Pulmonary artery endothelial cell (primary cell): ENCODE measurements at places on chromosomes 7 and 10.

DNA sequence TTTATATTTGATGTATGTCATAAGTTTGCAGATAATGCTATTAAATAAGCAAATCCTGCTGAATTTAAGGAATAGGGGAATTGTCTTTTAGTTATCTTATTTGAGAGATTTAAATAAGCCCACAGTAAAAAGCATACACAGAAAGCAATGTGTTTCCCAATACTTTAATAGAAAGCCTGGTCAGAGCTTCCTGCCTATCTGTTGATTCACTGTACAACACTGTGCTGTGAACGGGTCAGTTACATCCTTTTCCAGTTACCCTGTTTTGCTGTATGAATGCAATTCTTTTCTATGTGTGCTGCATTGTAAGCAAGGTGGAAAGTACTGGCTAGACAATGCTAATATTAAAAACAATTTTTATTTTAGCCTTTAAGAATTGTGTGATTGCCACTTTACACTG lies 81.2 kb downstream of the ANKRD7 start:
- no peak for DNase-seq

DNA sequence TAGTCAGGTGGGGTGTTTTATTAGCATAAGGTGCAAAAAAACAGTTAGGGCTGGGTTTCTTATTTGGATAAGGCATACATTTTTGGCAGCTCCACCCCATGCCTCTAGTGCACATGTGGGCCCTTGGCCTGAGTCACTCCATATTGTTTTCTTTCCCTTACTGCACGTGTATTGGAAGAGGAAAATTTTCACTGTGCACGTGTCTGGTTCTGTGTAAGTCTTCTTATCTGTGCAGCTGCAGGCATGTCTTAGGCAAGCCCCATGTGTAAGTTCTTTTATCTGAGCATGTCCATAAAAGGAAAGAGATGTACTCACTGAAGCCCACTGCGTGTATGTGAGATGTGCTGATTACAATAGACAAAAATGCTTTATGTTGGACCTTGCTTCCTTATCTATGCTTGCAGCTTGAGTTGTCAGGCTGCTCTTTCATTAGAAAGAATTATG lies 540.3 kb upstream of the IGFBP3 start:
- DNase-seq = no peak

DNA sequence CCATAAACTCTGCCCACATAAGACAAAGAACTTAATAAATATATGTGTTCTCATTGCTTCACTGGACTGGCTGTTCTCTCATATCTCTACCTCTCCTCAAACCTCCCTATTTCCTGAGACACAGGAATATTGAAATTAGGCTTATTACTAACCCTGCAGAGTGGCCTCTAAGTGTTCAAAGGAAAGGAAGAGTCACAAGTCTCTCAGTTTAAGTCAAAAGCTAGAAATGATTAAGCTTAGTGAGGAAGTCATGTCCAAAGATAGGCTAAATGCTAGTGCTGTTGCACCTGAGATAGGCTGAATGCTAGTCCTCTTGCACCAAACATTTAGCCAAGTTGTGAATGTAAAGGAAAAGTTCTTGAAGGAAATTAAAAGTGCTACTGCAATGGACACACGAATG lies 41.1 kb downstream of the GNAI1 start:
- DNase-seq = no peak

- no peak for DNase-seq
Measured at GRCh38 chr10:87866412-87866974, 3.1 kb downstream of the PTEN start.

- DNase-seq = no peak
Measured at GRCh38 chr10:54772468-54773122, 28.4 kb downstream of the PCDH15 start.

DNA sequence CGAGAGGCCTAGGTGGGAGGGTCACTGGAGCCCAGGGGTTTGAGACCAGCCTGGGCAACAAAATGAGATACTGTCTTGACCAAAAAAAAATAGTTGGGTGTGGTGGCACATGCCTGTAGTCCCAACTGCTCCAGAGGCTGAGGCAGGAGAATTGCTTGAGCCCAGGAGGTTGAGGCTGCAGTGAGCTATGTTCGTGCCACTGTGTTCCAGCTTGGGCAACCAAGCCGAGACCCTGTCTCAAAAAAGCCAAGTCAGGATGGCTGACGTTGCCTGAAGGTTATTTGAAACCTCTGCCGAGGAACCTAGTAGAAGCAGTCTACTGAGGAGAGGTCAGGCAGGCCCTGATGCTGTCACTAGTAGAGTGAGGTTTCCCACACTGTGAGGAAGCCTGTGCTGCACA lies 22.8 kb downstream of the DNAJB6 start:
- DNase-seq = no peak

DNA sequence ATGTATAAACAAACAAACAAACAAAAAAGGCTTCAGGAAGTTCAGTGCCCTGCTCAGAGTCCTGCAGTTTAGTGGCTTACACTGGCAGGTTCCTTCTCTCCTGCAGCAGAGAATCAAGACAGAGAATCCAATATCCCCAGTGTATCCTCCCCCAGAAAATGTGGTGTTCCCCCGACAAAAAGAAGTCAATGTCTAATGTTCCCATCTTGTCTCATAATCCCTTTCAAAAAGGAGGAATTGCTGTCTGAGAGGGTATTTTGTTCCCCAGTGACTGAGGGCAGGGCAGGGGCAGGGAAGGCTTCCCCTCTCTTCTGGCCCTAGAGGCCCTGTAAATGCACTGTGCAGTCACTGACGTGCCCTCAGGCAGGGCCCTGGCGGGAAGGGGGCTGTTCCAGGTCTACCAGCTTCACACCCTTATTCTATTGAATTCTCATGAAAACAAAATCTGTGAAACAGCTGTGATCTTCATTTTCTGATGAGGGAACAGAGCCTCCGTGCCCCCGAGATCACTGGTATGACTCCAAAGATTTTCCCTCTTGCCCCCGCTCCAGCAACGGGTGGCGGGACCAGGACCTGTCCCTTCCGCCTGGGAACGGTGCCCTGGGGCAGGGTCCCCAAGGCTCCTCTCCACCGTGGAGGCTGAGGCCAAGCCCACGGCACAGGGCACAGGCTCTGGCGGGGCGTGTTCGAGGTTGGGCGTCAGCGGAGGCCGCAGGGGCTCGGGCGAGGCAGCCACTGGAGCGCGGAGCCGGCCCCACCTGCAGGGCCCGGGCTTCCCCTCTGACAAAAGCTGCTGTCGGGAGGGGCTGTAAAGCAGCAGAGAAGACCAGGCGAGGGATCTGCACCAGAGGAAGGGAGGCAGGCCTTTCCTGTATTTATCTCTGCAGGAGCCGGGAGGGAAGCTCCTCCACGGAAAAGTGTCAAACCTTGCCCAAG lies 13.4 kb upstream of the WDFY4 start:
- no peak for DNase-seq

GRCh38 chr7:1700086-1700485 lies 30.0 kb downstream of the ELFN1 start:
- DNase-seq = no peak

DNA sequence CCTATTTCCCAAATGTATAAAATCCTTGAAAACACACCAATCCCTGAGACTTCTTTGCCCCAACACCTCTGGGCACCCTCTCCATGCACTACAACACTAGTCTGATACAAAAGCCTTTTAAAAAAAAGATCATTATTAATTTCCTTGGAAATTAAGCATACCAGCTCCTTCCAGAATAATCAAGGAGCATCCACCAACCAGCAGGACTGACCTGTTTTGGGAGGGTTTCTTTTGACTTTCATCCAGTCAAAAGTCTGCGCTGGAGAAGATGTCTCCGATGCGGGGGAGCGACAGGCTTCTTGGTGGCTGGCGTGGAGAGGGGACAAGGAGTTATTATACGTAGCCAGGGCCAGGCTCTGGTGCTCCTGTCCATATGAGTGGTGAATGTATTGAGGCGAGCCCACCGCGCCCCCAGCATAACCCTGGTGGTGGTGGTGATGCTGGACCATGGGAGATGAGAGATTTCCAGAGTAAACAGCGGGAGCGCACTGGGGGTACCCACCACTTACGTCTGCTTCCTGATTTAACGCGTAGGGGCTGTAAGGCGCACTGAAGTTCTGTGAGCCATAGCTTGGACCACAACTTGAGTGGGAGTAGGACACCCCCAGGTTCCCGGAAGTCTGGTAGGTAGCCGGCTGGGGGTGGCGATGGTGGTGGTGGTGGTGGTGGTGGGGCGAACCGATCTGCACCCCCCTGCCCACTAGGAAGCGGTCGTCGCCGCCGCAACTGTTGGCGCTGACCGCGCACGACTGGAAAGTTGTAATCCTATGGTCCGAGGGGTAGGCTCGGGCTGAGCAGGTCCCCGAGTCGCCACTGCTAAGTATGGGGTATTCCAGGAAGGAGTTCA lies 527 bp downstream of the HOXA1 start:
- DNase-seq = no peak

GRCh38 chr7:98571006-98571405 lies 46.1 kb upstream of the NPTX2 start:
- DNase-seq = no peak

DNA sequence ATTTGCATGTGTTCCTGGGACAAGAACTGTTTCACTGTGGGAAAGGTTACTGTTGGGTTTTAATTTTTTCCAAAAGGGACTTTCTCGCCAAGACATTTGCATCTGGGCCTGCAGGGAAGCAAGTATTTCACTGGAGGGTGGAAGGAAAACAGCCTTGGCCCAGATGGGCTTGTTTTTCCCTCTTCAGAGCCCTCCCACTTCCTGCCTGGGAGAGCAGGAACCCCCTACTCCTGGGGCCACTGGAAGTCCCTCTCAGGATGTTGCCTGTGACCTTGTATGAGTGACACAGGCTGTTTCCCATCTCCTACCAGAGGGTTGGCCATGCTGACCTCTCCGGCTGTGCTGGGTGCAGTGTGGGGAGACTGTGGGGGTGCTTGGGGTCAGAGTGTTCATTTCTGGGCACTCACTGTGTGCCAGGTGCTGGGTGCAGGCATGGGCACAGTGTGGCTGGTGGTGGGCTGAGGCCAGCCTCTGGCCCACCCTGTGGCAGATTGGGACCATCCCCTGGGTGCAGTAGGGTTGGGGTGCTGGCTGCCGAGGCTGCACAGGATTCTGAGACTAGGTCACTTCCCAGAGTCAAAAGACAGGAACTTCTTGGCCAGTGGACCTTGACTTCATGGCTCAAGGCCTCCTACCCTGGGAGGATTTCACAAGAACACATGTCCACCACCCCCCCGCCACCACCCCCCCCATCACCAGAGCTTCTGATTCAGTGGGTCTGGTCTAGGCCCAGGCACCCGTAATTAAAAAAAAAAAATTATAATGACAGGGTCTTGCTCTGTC lies 10.2 kb downstream of the TSPAN15 start:
- DNase-seq = no peak

GRCh38 chr10:27225011-27225590 lies 15.5 kb downstream of the ACBD5 start:
- DNase-seq = no peak

GRCh38 chr7:103299660-103300059 lies 2.4 kb downstream of the PMPCB start:
- no peak for DNase-seq

DNA sequence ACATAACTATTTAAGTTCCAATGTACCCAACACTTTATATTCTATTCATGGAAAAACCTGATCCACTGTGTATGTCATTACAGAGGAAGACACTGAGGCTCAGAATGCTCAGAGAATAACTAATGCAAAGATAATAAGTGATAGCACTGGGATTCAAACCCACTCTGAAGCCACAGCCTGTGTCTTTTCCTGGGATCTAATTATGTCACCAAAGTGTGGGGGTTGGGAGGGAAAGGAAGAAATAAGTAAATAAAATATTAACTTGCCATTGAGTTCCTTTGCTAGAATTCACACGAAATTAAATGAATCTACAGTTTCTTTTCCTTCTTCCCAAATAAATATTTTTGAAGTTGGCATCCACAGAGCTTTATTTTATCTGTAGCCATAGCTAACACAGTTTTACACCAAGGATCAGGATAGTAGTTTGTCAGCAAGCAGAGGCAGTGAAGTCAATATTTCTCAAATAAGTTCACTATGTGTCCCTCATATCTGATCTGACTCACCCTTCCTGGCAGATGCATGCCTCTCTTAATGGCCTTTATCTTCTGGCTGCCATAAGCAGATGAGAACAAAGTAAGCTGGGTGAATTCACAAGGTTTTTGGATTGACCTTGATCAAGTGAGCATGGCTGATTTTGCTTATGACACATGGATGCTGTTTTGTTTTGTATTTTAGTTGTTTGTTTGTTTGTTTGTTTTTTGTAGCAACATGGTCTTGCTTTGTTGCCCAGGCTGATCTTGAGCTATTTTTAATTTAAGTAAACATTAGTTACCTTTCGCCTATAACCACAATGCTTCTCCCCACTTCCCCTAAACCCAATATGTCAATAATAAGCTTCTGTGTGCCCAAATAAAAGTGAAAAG lies 6.3 kb downstream of the RAPGEF5 start:
- DNase-seq = no peak
